ENCODE measurements at places on chromosomes 7 and 10.

- no peak for DNase-seq
Measured at GRCh38 chr7:41416208-41416595, 286.7 kb downstream of the INHBA start.

- DNase-seq, result no peak
Measured at GRCh38 chr7:100555701-100556100, 16.7 kb downstream of the AGFG2 start.

GRCh38 chr7:101234636-101235035 lies 3.0 kb downstream of the CLDN15 start:
- DNase-seq, result no peak

GRCh38 chr7:94578614-94579013 lies 69.0 kb downstream of the CASD1 start:
- DNase-seq, result no peak

DNA sequence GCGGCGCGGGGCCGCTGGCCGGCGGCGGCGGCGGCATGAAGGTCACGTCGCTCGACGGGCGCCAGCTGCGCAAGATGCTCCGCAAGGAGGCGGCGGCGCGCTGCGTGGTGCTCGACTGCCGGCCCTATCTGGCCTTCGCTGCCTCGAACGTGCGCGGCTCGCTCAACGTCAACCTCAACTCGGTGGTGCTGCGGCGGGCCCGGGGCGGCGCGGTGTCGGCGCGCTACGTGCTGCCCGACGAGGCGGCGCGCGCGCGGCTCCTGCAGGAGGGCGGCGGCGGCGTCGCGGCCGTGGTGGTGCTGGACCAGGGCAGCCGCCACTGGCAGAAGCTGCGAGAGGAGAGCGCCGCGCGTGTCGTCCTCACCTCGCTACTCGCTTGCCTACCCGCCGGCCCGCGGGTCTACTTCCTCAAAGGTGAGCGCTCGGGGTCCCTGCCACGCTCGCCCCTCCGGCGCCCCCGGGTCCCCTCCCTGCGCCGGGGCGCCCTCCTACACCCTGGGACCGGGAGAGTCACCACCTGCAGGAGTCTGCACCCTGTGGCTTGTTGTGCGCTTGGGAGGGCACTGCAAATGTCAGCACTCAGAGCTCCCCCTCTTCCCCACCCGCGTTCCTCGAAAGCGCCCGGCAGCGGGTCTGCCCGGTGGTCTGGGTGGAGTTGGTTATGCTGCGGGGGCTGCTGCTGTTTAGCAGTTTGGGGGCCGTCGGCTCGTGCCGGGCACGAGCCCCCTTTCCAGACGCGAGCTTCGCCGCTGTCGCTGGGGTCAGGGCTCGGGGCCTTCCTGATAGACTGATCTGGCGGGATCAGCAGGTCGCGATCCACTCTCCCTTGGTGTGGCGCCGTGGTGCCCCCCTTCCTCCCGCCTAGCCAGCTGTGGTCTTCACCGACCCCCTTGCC lies 627 bp downstream of the DUSP5 start:
- peak; percentile 33 for DNase-seq

DNA sequence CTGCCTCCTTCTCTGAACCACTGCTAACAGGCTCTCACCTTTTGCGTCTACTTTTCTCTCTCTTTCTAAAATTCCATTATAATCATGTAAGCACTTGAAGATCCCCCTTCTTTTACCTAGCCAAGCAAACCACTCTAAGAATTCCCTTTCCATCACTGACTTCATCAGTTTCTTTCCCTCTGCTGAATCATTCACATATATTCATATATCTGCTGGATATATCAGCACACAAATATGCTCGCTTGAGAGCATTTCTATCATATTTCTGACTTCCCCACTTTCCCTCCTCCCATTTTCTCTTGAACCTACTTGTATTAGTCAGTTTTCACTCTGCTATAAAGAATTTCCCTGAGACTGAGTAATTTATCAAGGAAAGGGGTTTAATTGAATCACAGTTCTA lies 84.2 kb upstream of the LRRN3 start:
- DNase-seq, result no peak

GRCh38 chr7:98202367-98203195 lies 8.7 kb upstream of the BHLHA15 start:
- DNase-seq, result no peak

DNA sequence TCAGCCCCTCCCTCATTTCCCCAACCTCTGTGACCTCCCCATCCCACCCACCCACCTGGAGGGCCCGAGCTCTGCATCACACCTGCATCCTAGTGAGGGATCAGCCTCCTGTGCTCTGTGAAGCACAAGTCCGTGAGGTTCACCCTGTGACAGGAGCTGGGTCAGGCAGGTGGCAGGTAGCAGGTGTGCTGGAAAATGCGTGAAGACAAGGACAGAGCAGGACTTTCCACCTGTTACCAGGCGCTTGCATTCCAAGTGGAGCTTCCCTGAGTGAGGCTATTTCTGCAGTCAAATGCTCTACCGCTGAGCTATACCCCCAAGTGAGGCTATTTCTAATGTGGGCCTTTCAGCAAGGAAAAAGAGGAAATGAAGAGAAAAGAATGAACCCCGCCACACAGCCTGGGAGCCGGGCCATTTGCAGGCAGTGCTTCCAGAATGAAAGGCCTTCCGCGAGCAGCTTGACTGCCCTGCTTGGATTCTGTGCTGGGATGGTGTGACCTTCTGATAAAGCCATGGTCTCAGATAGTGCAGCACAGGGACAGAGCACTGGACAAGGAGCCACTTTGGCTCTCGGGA lies 13.3 kb upstream of the CPXM2 start:
- no peak for DNase-seq

- DNase-seq, result no peak
Measured at GRCh38 chr7:156954941-156955340, 5.4 kb downstream of the NOM1 start.

Measured in stimulated activated CD4-positive, alpha-beta T cell treated with anti-CD3 and anti-CD28 coated beads, TNF-alpha, amount 100 ng/mL, for 4 hours (primary cell).